H1 (cell line): ENCODE measurements at places on chromosomes 3 and 15. TPM values are rescaled to one million over a fixed set of nuclear protein-coding genes. Genes with fewer than 3 reads are reported as not detected.

The A4GNT gene
- polyA plus RNA-seq = not detected in 2 replicates

The COMMD2 gene
- polyA plus RNA-seq = 12.1 and 20.2 TPM in 2 replicates

The C3orf22 gene
- polyA plus RNA-seq = not detected in 2 replicates

The INKA1 gene
- 4.7 and 4.8 TPM in 2 replicates for polyA plus RNA-seq

The MNS1 gene
- polyA plus RNA-seq = 0.33 and 0.57 TPM in 2 replicates

The CFAP161 gene
- polyA plus RNA-seq = 0.05 TPM in 1 of 2 replicates, not detected in the other

The C15orf62 gene
- 0.06 and 0.19 TPM in 2 replicates for polyA plus RNA-seq

The MOBP gene
- polyA plus RNA-seq = 0.06 and 0.24 TPM in 2 replicates

The CERS3 gene
- polyA plus RNA-seq = 0.62 and 0.63 TPM in 2 replicates

The CPLX3 gene
- 0.17 and 0.27 TPM in 2 replicates for polyA plus RNA-seq

The GOLGA6B gene
- 0.06 and 0.09 TPM in 2 replicates for polyA plus RNA-seq

The SPINK8 gene
- 0.29 TPM in 1 of 2 replicates, not detected in the other for polyA plus RNA-seq

The ADIPOQ gene
- polyA plus RNA-seq = not detected in 2 replicates

The FOXB1 gene
- polyA plus RNA-seq = 0.92 and 2.7 TPM in 2 replicates

The P2RY1 gene
- polyA plus RNA-seq = 6.5 and 6.8 TPM in 2 replicates
